ENCODE measurements at places on chromosomes 16 and 17.

GRCh38 chr16:56798955-56799354, 66.1 kb upstream of the SLC12A3 start:
- DNase-seq, result no peak

DNA sequence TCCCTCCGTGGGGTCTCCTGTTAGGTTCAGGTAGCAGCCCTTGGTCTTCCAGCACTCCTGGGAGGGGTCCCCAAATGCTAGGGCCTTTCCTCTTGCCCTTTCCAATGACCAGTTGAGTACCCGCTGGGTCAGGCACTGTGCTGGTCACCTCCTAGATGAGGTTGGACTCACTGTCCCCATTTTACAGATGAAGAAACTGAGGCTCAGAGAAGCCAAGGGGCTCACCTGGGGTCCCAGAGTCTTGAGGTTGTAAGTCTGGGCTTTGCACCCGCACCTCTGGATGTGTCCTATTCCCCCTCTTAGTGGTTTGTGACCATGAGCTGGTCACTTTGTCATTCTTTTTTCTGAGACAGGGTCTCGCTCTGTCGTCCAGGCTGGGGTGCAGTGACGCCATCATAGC, 1.4 kb upstream of the CASKIN1 start:
- DNase-seq, result no peak

DNA sequence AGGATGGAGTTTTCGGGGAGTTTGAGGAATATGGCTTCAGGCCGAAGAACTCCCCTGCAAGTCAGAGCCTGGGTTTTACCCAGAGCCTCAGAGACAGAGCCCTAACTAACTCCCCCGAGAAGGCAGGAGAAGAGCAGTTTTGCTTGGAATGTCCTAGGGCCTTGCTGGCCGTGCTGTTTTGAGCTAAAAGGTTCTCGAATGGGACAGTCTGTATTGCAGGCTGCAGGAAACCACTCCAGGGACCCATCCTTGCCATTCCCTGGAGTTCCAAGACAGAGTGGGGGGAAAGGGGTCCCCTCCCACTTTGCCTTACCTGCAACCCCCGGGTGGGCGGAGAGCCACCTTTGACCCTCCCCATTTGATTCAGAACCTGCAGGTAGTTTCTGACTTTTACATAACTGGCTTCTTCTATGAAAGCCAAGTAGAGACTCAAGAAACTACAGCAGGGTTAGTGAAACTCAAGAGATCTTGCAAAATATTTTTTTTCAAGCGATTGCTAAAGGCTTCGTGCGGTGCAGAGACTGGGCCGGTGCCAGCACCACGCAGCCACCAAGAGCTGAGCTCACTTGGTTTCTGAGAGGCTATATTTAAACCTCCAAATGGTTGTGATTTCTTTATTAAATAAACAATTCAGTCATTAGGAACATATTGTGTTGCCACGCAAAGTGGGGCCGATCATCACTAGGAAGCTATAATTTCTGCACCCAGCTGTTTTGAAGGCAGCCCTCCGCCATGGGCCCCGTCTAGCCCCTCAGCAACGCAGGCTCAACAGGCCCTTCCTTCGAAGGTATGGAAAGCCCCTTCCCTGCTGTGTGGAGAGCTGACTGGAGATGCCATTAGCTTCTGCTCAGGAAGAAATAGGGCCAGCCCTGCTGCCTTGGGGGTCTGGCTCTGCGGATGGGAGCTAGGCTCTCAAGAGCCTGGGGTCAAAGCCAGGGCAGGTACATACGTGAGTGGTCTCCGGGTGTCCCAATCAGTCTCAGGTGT, 223.0 kb downstream of the NTN1 start:
- DNase-seq, result no peak

GRCh38 chr17:64240261-64240740, 22.8 kb downstream of the TEX2 start:
- DNase-seq, result no peak

DNA sequence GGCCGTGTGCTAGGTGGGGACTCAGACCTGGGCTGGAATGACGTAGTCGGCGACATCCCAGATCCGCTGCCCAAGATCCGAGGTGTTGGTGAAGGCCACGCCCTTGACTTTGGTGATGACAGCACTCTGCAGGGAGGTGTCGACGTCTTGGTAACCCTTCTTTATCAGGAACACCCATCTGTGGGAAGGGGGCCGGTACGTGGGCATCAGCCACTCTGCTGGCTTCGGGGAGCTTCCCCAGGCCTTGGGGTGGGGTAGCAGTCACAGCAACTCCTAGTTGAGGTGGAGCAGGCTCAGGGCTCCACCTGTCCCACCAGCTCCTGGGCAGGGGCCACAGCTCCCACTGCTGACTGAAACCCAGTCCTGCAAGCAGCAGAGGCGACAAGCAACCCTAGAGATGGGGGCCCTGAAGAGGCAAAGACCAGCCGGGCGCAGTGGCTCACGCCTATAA, 4.3 kb downstream of the P2RX5 start:
- DNase-seq, result no peak

GRCh38 chr16:4416200-4417032, at the start of gene CORO7:
Gene CORO7 (minus strand): TSS chr16:4416596. CDS start chr16:4416518, 78 bp downstream.
- peak; percentile 96 for DNase-seq

DNA sequence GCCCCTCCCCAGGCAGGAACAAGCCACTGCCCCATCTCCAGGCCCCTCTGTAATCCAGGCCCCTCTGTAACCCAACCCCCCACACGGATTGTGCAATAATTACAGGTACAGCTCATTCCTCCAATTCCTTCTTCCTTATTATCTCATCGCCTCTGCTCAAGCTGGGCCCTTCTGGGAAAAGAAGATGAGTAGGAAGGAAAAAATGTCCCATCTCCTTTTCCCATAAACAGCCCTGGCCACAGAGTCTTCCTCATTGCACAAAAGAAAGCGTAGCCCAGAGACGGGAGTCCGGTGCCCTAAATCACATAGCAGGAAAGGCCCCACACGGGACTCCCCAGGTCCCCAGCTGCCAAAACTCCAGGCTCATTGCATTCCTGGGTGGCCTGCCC, 3.6 kb upstream of the LITAFD start:
- no peak for DNase-seq

DNA sequence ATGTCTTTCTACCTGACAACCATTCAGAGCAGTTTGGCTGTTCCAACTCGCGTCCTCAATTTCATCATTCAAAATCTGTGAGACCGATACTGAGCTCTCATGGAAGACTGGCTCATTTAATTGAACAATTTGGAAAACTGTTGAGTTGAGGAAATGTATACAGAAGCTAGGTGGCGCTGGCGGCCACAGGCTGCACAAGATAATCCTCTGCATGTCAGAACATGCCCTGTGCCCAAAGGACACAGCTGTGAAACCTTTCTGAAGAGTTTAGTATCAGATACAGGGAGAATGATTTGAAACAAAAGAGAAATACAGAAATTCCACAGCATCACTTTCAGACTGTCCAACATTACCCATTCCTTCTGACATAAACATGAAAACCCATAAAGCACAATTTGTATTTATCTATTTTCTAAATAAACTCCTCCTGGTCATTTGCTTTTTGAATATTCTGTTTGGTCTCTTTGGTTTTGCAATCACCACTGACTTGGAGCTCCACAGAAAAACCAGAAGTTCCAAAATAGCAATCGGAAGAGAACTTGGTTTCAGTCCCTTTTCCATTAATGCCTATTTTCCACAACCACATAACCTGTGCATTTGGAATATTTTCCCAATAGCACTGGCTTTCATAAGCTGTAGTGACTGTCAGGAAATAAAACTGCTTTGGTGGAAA, 192.8 kb downstream of the MAP2K6 start:
- peak; percentile 56 for DNase-seq

GRCh38 chr16:85798901-85799496, 345 bp downstream of the EMC8 start:
- peak; percentile 2 for DNase-seq

- no peak for DNase-seq
Observed at GRCh38 chr17:19799796-19800195, 51.7 kb upstream of the ALDH3A1 start.

DNA sequence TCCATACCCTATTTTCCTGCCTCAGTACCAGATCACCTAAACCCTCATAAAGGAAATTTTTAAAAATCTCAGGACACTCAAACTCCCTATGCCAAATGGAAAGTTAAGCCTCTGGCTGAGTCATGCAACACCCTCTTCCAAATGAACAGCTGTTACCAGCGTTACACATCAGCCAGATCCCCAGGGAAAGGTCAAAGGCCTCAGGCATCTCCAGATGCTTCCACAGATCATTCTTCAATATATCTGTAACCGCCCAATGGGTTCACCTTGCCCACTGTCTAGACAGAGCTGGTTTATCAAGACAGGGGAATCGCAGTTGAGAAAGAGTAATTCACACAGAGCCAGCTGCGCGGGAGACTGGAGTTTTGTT, 29.1 kb upstream of the SHCBP1 start:
- no peak for DNase-seq

- no peak for DNase-seq
Observed at GRCh38 chr16:87921236-87921773, 15.0 kb downstream of the CA5A start.

- DNase-seq, result no peak
Observed at GRCh38 chr16:26605626-26606271, 461.0 kb upstream of the C16orf82 start.

GRCh38 chr17:71423871-71424546, 696.8 kb upstream of the SOX9 start:
- DNase-seq, result peak; percentile 90

GRCh38 chr17:78793415-78793814, 11.3 kb upstream of the CYTH1 start:
- DNase-seq, result no peak

- no peak for DNase-seq
Observed at GRCh38 chr16:59121411-59122261, 387.5 kb upstream of the GOT2 start.

DNA sequence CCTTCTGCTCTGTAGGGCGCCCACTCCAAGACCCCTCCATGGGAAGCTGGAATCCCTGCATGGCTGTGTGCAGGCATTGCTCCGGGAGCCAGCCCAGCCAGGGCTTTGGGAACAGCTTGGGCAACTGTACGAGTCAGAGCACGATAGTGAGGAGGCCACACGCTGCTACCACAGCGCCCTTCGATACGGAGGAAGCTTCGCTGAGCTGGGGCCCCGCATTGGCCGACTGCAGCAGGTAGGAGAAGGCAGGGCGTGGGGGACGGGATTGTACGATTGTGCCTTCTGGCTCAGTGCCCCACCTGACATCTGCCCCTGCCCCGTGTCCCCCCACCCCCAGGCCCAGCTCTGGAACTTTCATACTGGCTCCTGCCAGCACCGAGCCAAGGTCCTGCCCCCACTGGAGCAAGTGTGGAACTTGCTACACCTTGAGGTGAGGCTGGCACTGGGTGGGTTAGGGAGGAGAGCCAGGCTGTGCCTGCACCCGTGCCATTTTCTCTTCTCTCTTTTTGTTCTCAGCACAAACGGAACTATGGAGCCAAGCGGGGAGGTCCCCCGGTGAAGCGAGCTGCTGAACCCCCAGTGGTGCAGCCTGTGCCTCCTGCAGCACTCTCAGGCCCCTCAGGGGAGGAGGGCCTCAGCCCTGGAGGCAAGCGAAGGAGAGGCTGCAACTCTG, 8.7 kb upstream of the TMEM88 start:
- no peak for DNase-seq

GRCh38 chr16:1678500-1679098, 520 bp downstream of the JPT2 start:
- DNase-seq, result peak; percentile 18

DNA sequence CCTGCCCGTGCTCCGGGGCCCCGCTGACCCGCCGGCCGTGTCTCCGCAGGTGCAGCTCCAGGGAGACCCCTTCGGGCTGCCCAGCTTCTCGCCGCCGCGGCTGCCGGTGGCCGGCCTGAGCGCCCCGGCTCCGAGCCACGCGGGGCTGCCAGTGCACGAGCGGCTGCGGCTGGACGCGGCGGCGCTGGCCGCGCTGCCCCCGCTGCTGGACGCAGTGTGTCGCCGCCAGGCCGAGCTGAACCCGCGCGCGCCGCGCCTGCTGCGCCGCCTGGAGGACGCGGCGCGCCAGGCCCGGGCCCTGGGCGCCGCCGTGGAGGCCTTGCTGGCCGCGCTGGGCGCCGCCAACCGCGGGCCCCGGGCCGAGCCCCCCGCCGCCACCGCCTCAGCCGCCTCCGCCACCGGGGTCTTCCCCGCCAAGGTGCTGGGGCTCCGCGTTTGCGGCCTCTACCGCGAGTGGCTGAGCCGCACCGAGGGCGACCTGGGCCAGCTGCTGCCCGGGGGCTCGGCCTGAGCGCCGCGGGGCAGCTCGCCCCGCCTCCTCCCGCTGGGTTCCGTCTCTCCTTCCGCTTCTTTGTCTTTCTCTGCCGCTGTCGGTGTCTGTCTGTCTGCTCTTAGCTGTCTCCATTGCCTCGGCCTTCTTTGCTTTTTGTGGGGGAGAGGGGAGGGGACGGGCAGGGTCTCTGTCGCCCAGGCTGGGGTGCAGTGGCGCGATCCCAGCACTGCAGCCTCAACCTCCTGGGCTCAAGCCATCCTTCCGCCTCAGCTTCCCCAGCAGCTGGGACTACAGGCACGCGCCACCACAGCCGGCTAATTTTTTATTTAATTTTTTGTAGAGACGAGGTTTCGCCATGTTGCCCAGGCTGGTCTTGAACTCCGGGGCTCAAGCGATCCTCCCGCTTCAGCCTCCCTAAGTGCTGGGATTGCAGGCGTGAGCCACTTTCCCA, 5.9 kb downstream of the CTF1 start:
- peak; percentile 71 for DNase-seq

DNA sequence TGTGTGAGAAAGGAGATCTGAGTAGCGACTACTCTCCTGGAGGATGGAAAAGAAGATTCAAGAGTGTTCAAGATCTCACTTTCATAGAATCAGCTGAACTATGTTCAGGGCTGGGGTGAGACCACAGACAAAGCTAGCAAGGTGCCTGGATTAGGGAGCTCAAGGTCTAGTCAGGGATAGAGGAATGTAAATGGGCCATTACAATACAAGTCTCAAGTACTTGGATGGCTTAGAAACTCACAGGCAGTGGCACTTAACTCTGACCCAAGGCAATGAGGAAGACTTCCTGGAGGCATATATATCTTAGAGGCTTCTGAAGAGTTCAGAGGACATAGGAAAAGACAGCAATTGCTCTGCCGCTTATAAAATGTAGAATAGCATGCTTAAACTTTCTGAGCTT, 184.9 kb upstream of the CDH11 start:
- DNase-seq, result no peak

DNA sequence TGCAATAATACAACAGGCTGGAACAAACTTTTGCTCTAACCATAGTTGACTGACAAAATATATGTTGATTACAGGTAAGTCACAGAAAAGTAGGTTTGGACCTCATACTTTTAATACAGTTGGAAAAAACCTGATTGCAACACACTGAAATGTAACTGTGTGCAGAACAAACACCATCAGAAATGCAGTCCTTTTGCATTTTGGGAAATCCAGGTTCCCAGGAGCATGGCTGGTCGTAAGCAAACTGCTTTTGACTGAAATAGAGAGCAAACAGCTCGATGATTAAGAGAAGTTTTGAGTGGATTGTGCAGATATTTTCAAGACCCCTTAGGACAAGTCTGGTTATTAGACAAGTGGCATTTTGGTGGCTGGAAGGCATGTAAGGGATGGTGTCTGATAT, 8.0 kb downstream of the IGF2BP1 start:
- DNase-seq, result no peak

Data from NCI-H345 (cell line).